ENCODE measurements at places on chromosomes 5 and 9.

GRCh38 chr5:150364004-150364403 is 6.5 kb downstream of the TCOF1 start:
- DNase-seq: no peak

GRCh38 chr9:129888293-129889121 is 53.2 kb downstream of the USP20 start:
- no peak for DNase-seq

DNA sequence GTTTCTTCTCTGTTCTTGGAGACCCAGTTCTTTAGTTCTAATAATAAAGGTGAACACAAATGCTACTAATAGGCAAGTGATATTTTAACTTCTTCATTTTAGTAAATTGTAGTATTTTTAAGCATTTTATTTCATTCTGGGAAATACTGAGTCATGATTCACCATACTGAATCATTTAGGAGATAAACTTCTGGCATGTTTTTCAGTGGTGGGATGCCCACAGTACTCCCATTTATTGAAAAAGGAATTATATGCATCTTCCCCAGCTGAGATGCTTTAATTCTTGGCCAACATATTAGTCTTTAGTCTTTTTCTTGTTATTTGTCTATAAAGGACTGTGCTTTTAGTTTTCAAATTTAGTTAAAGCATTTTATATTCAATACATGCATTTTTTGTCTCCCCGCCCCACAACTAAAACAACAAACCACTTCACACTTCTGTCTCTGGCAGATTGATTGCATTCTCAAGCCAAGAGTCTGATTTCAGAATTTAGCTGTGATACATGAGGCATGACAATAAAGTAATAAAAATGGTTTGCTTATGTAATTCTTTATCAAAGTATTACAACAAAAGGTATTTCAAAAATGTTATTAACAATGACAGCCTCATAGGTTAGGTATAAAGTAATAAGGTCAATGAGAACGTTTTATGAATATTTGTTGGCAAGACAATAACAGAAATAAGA is 125.2 kb upstream of the CDH18 start:
- no peak for DNase-seq

DNA sequence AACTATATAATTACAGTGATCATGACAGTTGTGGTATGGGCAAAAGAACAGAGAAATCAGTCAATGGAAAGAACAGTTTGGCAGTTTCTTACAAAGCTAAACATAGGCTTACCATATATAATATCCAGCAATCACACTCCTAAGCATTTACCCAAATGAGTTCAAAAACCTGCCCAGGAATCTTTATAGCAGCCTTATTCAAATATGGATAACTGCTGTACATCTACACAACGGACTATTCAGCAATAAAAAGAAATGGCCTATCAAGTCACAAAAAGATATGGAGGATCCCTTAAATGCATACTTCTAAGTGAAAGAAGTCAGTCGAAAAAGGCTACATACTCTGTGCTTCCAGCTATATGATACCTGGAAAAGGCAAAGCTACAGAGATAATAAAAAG is 36.6 kb downstream of the ERMP1 start:
- no peak for DNase-seq

DNA sequence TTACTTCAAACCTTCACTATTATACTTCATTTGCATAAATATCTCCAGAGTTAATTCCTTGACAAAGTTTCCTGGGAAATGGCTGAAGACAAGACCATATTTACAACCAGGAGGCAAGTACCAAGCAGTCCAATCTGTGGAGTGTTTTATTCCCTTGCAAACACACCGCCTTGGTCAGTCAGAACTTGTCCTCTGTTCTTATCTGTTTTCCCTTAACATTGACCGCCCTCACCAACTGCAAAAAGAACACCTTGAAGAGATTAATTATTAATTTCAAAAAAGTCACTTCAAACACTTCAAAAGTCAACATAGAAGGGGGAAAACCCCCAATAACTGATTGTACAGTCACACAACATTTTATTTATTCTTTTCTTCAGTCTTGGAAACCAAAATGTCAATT is 269.0 kb upstream of the RGMB start:
- DNase-seq: no peak

- DNase-seq: no peak
These were observed 54.3 kb downstream of the TMC1 start for GRCh38 chr9:72575666-72576065.

- DNase-seq: no peak
These were observed 23.5 kb upstream of the EIF4EBP3 start for GRCh38 chr5:140524003-140524402.
